Right renal pelvis (tissue), 4 donors: ENCODE measurements at places on chromosomes 3 and 15.

DNA sequence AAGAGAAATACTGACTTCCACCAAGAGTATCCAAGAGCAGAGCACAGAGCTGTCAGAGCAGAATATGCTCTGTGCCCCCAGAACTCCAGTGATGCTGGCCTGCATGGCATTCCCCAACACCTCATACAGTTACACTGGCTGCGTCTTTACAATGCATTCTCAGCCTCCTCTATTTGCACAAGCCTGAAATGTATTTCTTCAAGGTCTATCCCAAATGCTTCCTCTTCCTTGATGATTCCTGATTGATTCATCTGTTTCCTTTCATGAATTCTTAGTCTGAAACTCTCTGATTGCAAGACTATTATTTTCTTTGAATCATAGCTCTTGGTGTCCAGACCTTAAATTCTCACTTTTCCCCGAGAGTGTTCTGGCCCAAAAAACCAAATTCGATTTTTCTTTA, 664.7 kb downstream of the MECOM start:
- DNase-seq: no peak

DNA sequence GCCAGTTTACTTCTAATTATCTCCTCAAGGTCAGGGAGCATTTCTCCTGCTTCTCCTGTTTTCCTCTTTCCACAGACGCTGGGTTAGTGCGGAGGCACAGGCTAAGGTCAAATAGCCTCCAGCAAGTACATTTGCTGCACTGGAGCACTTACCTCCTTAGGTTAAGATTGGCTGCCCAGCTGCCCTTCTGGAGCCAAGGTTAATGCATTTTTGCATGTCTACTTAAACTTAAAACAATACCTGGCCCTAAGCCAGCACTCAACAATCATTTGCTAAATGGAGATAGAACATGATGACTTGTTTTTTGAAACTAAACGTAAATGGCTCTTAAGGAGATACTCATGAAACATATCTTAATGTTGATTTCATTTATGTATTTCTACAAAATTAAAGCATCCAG, 83.5 kb downstream of the SSR3 start:
- DNase-seq: no peak

DNA sequence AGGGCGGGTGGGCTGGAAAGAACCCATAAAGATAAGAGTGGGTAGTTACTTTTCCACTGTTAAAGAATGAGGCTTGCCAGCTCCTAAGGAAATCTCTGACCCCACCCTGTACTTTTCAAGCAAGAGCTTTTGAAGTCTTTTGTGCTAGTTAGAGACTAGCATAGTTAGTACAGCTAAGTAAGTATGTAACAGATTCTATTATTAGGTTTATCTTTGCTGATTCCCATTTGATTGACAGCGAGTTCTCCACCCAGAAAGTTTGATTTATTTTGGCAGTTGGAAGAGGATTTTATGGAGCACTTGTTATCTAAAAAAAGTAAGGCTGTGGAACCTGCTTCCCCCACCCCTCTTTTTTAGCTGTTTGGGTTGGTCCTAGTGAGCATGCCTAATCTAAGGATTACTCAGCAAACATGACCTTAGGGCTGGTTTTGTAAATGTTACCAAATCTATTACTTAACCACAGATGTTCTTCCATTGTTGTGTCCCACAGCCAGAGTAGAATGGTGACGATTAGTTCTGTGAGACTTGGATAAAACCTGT, 57.6 kb downstream of the FNDC3B start:
- no peak for DNase-seq

DNA sequence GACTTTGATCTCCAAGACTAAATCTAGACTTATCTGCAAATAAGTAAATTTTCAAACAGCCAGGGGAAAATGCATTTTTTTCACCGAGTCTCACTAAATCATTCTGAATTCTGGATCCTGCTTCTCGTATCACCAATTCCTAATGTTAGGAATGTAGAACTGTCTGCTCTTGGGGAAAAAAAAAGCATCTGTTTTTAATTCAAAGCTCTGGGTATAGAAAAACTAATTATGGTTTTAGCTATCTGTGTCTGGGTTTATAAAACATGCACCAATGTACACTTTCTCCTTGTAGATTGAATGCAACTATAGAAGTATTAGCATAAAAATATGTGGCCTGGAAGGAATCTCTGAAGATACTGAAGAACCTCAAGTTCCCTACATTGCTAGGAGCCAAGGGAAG, 4.8 kb upstream of the CDAN1 start:
- no peak for DNase-seq

DNA sequence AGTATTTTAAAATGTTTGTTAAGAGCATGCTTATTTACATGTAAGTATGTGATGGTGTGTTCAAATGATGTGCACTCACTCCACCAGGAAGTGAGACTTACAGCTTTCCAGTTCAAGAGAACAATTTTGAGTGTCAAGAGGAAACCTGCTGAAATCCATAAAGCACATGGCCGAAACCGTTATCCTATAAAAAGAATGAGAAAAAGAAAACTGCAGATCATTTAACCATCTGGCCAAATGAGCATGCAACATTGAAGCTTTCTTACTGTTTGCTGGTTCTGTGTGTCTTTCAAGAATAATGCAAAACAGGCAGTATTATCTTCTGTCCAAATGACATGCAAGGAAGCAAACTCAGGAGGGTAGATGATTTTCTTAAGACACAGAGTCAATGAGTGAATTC, 26.3 kb downstream of the GABRR3 start:
- no peak for DNase-seq

DNA sequence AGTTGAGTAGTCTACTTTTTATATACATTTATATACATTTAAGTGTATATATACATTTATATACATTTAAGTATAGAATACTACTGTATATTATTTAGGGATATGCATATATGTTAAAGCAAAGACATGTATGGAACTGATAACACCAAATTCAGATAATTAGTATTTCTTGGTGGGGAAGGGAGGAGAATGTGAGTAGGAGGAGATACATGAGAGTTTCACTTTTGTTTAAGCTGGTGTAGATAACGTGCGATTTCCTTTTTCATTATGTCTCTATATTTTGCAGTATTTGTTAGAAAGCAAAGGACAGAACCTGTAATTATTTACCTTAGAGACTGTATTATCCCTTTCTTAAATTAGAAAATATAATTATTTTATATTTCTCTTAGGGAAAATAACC, 16.6 kb upstream of the NIT2 start:
- no peak for DNase-seq

GRCh38 chr3:115551016-115551415, 72.3 kb upstream of the GAP43 start:
- DNase-seq: no peak

DNA sequence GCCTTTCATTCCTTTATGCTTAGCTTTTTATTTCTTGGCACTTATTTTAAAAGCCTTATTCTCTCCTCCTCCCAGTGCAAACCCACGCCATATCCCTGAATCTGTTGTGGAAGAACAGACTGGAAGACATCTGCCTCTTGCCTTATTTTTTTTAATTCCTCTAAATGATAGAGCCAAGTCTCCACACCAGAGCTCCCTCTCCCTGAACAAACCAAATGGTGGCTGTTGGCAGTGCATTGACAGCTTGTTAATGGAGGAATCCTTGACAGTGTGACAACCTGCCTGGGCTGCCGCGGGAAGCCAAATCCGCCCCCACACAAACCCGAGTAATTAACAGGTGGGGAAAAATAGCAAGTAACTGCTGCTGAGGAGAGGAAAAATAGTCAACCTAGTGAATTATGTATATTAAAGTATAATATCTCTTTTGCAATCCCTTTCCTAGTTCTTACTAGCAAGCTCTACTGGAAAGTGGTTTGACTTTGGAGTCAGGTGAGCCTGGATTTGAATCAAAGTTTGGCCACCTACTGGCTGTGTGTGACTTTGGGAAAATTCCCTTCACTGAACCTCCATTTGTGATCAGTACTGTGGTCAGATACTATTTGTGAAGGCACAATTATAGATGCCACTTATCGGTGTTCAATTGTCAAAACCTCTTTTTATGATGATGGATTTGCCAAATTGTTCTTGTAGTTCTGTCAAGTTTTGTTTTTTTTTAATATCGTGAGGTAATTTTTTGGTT, 589.6 kb downstream of the PDCD6IP start:
- no peak for DNase-seq

DNA sequence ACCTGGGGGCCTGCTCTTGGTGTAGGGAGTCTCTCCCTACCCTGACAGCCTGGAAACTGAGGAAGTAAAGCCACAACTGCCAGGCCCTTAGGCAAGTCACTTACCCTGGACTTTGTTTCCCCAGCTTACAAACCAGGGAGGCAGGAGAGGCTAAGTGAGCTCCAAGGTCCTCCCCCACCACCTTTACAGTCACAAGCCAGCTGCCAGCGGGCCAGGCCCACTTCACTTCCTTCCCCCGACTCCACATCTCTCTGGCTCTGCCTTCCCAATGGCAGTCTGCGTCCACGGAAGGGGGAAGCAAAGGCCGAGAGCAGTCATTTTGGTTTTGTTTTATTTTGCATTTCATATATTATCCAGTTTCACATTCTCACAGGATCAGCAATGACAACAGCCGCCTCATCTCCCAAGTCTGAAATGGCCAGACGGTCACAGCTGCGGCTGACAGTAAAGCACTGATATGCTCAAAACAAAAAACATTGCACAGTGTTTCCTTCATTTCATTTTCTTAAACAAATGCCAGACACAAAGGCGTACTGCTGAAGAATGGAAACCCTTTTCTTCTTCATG, 35.7 kb downstream of the RBPMS2 start:
- no peak for DNase-seq

DNA sequence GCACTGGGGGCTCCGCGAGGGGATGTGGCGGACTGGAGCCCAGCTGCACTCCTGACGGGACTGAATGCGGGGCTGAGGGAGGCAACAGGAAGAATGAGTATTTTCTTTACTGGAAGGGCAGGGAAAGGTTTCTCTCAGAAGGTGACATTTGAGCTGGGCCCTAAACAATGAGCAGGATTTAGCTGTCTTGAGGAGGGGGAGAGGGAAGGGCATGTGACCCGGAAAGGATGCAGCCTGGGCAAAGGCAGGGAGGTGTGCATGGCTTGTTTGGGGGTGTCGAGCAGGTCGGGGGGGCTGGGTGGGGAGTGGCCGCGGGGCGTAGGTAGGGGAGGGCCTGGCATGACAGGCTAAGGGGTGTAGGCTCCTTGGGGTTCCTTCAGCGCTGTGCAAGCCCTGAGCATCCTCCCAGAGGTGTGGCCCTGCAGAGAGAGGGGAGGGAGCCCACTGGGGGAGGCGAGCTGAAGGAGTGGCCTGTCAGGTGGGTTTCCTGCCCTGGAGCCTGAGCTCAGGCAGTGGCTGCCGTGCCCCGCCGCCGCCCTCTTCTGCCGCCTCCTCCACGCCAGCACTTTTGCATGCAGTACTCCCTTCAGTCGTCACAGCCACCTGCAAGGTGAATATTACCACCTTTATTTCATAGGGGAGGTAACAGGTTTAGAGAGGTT, 17.2 kb upstream of the ANKDD1A start:
- DNase-seq: no peak

DNA sequence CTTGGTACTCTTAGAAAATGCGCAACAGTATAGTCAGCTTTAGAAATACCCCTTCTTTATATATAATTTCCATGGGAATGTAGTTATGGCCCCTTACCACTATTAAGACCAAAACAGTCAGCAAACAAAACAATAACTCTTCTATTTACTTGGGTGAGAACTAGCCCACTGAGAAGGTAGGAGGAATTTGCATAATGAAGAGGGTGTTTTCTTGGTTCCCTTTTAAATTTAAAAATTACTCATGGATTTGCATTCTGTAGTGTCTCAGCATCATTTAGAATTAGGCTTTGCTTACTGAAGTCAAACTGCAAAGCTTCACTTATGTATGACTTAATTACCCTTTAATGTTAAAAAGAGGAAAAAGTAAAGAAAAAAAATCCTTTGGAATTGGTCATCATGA, 350.8 kb downstream of the PTPRG start:
- no peak for DNase-seq

- DNase-seq: no peak
Observed at GRCh38 chr3:107062787-107063186, 314.5 kb upstream of the CCDC54 start.

DNA sequence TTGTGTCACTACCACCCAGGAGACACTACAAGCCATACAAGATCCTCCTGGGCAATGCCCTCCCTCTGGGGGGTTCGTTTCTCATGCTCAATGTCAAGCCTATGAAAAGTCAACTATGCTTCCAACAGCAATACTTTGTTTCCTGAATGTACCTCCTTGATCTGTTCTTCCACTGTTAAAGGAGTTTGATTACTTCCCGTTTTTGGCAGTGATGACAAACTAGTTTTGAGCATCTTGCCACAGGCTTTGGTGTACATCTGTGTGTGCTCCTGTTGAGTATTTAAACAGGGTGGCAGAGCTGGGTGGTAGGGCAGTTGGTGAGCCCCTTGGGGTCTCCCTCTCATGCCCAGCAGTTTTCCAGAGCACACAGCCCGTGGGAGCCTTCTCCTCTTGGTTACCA, 81.4 kb downstream of the IL12A start:
- no peak for DNase-seq

DNA sequence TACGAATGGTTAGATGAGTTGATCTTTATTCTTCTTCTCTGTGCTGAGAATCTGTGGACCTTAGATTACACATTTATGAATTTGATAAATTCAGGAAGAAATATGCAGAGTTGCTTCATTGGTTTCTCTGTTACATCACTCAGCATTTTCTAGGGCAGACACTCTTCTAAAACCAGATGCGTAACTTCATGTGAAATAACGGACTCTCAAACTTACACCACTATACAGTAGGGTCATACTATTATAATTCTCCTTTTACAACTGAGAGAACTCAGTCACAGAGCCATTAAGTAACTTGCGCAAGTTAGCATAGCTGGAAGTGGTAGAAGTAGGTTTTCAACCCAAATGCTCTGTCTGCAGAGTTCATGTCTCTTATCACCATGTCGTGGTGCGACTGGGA, 5.7 kb downstream of the TMEM207 start:
- no peak for DNase-seq
